Activated CD8-positive, alpha-beta memory T cell treated with anti-CD3 and anti-CD28 coated beads for 24 hours (primary cell): ENCODE measurements at places on chromosomes 16 and 17.
A peak's percentile ranks its signal among the peaks of the same experiment; 100 is the strongest.

DNA sequence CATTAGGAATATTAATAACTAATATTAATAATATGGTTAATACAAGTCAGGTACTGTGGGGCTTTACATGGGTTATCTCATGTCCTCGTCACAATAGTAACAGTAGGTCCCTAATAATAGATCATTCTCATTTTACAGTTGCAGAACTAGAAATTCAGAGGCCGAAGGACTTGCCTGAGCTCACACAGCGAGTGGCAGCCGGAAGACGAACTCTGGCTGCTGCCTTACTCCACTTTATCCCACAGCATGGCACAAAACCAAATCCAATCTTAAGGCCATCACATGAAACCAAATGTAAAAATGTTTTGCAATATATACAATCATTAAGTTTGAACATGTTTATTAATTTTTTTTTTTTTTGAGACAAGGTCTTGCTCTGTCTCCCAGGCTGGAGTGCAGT lies 13.6 kb downstream of the GNA13 start:
- no peak for DNase-seq

- DNase-seq: no peak
Observed at GRCh38 chr17:40862985-40863733, 3.9 kb downstream of the KRT12 start.

DNA sequence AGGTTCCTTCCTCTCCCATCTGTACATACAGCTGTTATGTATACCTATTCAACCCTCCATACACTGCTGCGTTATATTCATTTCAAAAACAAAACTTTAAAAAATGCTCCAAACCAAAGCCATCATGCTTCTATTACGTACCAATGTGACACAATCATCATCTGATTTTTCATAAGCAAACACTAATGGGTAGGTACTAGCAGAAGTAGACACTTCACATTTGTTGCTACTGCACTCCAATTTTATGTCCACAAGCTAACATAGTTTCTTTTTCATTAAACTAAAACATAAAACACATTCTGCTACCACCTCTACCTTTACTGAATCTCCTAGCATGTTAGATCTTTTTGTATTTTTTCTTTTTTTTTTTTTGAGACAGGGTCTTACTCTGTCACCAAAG lies 57.5 kb downstream of the PARN start:
- no peak for DNase-seq

DNA sequence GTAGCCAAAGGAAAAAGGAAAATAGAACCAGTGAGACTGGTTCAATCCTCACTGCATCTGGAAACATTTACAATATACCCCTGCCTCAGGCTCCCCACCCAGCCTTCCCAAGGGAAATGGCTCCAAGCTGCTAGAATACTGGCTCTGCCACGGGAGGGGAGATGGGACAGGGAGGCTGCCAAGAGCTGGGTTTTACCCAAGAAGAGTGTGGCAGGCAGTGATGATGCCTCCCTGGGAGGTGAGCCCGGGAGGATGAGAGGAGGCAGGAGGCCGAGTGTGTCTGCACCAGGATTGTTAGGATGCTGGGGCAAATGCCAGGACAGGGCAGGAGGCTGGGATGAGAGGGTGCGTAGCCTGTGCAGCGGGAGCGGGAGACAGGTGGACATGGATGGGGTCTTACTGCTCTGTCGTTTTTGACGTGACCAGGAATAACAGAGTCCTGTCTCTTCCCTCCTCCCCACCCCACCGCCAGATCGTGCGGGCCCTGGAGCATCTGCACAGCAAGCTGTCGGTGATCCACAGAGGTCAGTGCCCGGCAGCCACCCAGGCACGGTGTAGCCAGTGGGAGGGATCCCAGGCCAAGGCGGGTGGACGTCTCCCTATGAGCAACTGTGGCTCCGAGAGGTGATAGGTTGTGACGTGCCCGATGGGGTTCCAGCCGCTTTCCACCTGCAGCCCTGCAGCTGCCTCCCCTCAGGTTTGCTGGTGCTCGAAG lies 18.4 kb downstream of the MAP2K3 start:
- no peak for DNase-seq

- DNase-seq: no peak
Observed at GRCh38 chr17:17387498-17388362, 84.6 kb downstream of the NT5M start.

- peak; percentile 76 for DNase-seq
Observed at GRCh38 chr16:88561485-88562359, 8.5 kb upstream of the ZC3H18 start.

- no peak for DNase-seq
Observed at GRCh38 chr16:75219838-75220237, 1.1 kb downstream of the CTRB1 start.

DNA sequence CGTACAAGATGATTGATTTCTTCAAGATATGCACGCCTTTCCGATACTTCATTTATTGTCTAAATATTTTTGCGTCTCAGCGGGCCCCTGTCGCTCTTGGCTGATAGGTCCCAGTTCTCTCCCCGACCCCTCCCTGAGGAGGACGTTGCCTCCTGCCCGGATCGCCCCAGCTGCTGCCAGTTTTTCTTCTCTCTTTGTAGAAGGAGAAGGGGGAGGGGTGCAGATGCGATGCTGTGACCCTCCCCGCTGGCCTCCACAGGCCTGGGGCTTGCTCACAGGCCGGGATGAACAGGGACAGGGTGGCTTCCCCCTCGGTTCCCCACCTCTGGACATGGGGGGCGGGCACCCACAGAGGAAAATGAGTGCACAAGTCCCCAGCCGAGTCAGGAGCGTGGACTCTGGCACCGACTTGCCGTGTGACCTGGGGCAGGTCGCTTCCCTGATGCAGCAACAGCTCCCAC lies 53.6 kb upstream of the ZC3H18 start:
- no peak for DNase-seq

DNA sequence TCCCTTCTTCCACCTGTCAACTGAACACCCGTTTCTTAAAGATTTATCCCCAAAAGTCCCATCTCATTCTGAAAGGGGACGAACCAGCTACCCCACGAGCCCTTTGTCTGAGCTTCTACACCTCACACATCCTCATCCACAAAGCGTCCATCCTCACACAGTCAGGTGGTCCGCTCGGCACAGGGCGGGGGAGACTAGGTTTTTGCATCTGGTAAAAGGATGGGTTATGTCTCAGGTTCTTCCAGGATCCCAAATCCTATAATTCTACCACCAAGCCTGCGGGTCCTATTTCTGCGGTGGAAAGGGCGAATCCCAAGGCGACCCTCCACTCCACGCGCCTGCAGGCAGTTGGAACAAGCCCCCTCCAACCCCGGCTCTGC lies 458 bp downstream of the GFOD2 start:
- DNase-seq: peak; percentile 67

GRCh38 chr17:76160896-76161528 lies 20.0 kb upstream of the FOXJ1 start:
- DNase-seq: no peak

GRCh38 chr16:87461466-87461991 lies 31.3 kb downstream of the ZCCHC14 start:
- DNase-seq: no peak

GRCh38 chr16:58348986-58349385 lies 43.3 kb upstream of the GINS3 start:
- no peak for DNase-seq

GRCh38 chr17:45641541-45641940 lies 142.6 kb upstream of the CRHR1 start:
- no peak for DNase-seq

DNA sequence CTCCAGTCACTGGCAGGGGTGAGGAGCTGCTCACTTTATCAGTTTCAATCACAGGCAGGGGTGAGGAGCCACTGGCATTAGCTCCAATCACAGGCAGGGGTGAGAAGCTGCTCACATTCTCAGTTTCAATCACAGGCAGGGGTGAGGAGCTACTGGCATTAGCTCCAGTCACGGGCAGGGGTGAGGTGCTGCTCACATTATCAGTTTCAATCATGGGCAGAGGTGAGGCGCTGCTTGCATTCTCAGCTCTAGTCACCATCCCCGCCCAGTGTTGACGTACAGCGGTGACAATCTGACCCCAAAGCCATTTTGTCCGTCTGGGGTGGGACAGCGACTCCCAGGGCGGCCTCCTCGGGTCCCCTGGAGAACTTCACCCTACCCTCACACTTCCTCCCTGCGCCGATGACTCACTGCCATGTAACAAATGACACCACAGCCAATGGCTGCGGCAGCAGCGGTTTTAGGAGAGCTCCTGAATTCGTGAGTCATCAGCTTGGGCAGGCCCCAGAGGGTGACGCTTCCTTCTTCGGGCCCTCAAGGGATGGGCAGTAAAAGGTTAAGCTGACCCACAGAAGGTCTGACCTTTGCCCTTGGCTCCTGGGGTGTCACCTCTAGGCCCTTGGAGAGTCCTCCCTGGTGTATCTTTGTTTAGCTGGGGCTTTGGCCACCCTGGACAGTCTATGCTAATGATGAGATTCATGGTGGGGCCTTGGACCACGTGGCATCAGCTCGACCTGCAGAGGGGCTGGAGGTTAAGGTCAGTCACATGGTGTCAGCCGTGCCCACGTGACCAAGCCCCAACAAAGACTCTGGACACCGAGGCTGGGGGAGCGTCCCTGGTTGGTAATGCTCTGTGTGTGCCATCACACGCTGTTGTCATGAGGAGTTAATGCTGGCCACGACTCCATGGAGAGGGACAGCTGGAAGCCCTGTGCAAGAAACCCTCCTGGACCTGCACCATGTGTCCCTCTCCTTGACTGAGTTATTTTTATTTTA lies 171.7 kb downstream of the C16orf95 start:
- no peak for DNase-seq

GRCh38 chr16:67801883-67802282 lies 4.5 kb downstream of the RANBP10 start:
- DNase-seq: no peak
